ENCODE measurements at places on chromosomes 7 and 10.
A peak's percentile ranks its signal among the peaks of the same experiment; 100 is the strongest.

- peak overlapping the region; percentile 69 for H3K27ac ChIP-seq
- DNase-seq, result peak; percentile 91
- no peaks in the 10 kb centered on the region for H3K27me3 ChIP-seq
- peaks cover 97% of the 10 kb centered on the region for H3K4me1 ChIP-seq
- no peaks in the 10 kb centered on the region for H3K36me3 ChIP-seq
Observed at GRCh38 chr10:22620140-22620857, 94.1 kb downstream of the PIP4K2A start.

DNA sequence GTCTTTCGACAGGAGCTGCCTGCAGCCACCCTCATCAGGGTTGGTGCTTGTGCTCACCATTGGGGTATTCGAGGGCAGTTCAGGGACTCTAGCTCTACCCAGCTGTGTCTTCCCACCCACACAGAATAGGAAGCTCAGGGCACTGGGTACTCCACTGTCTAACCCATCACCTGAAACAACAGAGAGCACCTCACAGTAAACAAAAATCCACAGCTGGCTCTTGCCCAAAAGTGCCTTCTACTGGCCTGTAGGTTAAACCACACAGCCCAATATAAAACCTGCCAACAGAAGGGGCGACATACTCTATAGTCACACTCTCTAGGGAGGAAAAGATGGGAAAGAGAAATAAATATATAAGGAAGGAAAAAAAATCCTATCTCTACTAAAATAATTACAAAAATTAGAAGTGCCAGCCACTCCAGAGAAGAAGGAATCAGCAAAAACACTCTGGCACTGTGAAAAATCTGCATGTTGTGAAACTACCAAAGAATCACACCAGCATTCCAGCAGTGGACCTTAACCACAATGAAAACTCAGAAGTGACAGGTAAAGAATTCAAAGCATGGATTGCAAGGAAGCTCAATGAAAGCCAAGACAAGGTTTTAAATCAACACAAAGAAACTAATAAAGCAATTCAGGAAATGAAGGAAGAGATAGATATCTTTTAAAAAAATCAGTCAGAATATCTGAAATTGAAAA lies 110.0 kb downstream of the HGF start:
- no peaks in the 10 kb centered on the region for H3K36me3 ChIP-seq
- H3K27ac ChIP-seq, result no peak overlapping the region
- H3K4me3 ChIP-seq, result no peak overlapping the region
- H3K27me3 ChIP-seq, result no peaks in the 10 kb centered on the region

- DNase-seq, result no peak
- no peak overlapping the region for H3K27ac ChIP-seq
- H3K36me3 ChIP-seq, result no peaks in the 10 kb centered on the region
- peaks cover 7% of the 10 kb centered on the region for H3K27me3 ChIP-seq
- H3K4me3 ChIP-seq, result no peak overlapping the region
Observed at GRCh38 chr10:103819493-103819892, 35.9 kb downstream of the SH3PXD2A start.

GRCh38 chr10:98611436-98611835 lies 164.7 kb upstream of the HPS1 start:
- DNase-seq, result no peak
- H3K4me1 ChIP-seq, result no peaks in the 10 kb centered on the region
- H3K36me3 ChIP-seq, result no peaks in the 10 kb centered on the region
- no peak overlapping the region for H3K27ac ChIP-seq

DNA sequence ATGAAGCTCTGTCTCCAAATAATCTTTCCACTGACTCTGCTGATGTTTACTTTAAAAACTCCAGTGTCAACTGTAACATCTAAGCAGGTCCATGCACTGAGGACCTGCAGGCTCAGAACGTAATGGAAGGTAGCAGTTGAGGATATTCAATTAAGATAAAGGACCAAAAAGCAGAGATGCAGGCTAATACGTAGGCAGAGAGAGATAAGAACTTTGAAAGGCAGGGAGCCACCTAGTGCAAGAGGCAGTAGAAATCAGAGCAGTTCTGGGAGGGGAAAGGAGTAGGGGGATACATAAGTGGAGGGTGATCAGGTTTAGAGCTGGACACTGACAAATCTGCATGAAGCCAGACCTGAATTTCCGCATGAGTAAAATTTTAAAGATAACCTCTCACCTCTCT lies 114.5 kb upstream of the POM121L12 start:
- no peaks in the 10 kb centered on the region for H3K27me3 ChIP-seq
- DNase-seq, result no peak
- H3K4me1 ChIP-seq, result no peaks in the 10 kb centered on the region
- H3K36me3 ChIP-seq, result no peaks in the 10 kb centered on the region
- H3K4me3 ChIP-seq, result no peak overlapping the region
